NCI-H524 treated with DMSO at 0.1 percent for 48 hours (cell line): ENCODE measurements at places on chromosomes 3 and 15.

- DNase-seq = no peak
Observed at GRCh38 chr15:38683382-38684242, 119.0 kb upstream of the RASGRP1 start.

GRCh38 chr3:85725809-85726208, 767.0 kb downstream of the CADM2 start:
- DNase-seq = no peak

- DNase-seq = peak; percentile 15
Observed at GRCh38 chr15:25691544-25692430, 171.3 kb downstream of the ATP10A start.

DNA sequence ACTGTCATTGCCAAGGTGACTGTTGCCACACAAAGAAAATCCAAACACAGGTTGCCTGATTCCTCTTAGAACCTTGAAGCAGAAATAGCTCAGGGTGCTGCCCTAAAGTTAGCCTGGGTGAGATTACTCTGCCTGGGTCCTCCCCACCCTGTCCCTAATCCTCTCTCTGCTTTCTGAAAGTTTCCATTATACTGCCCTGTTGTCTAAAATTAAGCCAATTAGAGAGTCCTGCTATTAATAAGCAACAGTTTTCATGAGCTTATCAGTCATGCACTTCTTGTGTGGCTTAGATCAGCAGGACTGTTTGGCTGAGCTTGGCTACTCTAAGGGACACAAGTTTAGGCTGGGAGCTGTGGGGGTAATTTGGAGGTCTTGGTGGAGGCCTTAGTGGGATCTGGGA, 334.7 kb upstream of the LRRFIP2 start:
- no peak for DNase-seq

GRCh38 chr3:182629521-182629920, 163.8 kb upstream of the ATP11B start:
- no peak for DNase-seq

- DNase-seq = no peak
Observed at GRCh38 chr3:55107187-55107586, 179.3 kb upstream of the LRTM1 start.

DNA sequence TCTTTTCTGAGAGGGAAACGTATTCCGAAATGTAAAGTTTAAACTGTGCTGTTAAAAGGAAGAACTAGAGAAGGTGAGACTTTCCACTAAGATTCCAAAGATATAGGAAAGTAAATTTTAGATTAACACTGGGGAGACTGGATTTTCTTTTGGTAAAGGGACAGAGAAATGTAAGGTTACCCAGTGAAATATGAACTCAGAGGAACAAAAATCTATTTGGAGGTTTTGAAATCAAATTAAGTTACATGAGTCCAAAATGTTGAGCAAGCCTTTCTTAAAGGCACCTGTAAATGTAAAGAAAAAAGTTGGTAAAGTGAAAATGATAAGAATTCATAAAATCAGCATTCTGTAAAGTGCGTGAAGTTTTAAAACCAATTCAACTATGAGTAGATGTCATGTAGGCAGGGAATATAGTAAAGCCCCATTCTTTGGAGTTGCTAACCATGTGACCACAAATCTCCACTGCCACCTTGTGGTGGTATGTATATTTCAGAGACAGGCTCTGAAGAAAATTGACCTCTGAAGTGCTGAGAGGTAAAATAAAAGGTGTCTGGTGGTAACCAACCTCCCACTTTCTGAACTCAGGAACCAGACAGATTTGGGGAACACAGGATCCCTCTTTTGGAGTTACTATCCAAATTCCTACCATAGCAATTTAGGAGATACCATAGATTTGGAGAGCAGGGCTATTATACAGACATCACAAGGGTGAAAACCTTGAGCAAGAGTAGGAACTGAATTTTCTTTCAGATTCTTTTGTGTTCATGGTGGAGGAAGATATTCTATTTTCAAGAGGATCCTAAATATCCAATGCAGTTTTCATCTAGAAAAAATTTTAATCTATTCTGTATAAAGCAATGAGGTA, 215.3 kb downstream of the ROBO2 start:
- no peak for DNase-seq

DNA sequence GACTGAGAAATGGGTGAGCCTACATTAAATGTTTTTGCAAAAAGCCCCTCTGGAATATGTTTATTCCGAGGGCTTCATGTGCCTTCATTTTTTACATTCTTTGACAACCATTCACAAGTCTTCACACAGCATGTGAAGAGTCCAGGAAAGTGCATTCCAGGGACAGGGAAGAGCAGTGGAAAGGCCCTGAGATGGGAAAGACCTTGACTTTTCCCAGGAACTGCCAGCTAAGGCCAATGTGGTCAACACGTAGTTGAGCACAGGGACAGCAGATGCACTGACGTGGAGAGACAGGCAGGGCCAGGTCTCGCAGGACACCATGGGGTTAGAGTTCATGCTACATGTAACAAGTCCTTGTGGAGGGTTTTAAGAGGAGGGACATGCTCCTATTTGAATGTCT, 21.7 kb downstream of the SSR3 start:
- no peak for DNase-seq

DNA sequence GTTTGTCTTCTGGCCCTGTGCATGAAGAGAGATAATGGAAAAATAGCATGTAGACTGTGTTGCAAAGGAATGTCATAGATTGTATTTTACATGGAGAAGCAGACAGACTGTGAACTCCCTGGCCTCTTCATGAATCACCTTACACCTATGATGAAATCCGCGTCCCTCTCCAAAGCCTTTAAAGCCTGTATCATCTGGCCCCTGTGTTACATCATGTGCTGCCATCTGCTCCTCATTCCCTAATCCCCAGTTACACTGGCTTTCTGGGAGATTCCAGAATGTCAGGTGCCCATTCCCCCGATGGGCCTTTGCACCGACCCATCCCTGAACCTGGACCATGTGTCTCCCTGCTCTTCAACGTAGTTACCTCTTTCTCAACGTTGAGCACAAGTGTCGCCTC, 190.8 kb downstream of the ADAMTSL3 start:
- peak; percentile 95 for DNase-seq

DNA sequence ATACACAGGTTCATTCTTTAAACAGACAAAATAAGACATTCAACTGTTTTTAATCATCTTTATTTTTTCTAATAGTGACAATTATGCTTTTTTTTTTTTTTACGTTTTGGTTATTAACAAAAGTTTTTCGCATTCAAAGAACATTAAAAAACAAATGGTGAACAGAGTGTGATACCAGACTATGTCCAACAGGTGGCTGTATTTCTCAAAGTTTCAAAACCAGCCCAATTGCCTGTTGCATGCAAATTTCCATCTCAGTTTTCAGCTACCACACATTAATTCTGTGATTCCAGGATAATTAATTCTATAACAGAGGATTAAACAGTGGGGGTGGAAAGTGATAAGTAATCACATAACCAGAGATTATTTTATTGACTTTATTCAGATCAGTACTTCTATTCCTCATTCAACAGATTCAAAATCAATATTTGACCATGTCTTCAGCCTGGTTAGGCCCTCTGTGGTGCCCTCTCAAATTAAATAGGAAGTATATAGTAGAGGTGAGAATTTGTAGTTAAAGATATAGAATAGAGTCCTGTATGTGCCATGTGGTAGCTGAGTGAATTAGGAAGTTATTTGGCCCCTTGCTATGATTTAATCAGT, 122.2 kb upstream of the DCBLD2 start:
- no peak for DNase-seq

GRCh38 chr3:33525232-33525631, 85.0 kb upstream of the UBP1 start:
- no peak for DNase-seq

GRCh38 chr15:69479081-69479480, 26.5 kb downstream of the RPLP1 start:
- no peak for DNase-seq

GRCh38 chr3:122755491-122755890, 38.1 kb downstream of the HSPBAP1 start:
- no peak for DNase-seq

DNA sequence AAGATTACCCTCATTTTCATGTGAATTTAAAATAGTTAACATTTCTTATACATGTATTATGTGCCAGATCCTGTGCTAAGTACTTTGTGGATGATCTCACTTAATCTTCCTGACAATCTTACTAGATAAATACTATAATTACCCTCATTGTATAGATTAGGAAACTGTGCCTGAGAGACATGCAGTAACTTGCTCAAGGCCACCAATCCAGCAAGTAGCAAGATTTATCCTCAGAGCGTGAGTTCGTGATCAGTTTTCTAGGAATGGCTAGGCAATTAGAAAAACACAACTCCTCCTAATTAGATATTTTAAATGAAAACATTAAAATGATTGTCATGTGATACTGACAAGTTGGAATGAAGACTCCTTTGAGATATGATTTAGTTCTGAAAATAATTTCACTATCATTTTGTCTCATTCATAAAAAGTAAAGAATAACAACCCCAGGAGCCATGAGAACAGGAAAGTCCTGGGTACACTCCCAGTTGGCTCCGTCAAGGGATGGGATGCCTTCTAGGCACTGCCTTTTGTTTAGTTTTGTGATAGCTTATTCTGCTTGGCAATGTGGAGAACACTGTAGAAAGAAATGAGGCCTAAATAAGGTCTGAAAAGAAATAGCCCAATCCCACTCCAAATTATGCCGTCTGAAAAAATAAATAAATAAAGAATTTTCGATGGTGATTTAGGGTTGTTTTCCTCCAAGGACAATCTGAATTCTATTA, 61.3 kb downstream of the FBN1 start:
- DNase-seq = no peak

GRCh38 chr15:63917588-63918316, 84.0 kb upstream of the HERC1 start:
- DNase-seq = no peak

DNA sequence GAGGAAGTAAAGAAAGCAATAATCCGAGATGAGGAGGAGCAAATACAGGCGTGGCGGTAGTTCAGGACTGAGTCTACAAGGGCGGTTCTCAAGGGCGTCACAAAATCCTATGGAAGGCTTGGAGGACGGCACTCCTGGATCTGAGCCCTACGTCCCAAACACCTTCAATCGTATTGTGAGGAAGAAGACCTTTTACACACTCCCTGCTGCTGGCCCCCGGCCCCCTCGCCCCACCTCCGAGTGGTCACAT, 747 bp downstream of the PLD1 start:
- no peak for DNase-seq

GRCh38 chr3:31687020-31687802, 154.5 kb downstream of the STT3B start:
- no peak for DNase-seq

- no peak for DNase-seq
Observed at GRCh38 chr3:193335031-193335430, 43.5 kb downstream of the ATP13A5 start.

DNA sequence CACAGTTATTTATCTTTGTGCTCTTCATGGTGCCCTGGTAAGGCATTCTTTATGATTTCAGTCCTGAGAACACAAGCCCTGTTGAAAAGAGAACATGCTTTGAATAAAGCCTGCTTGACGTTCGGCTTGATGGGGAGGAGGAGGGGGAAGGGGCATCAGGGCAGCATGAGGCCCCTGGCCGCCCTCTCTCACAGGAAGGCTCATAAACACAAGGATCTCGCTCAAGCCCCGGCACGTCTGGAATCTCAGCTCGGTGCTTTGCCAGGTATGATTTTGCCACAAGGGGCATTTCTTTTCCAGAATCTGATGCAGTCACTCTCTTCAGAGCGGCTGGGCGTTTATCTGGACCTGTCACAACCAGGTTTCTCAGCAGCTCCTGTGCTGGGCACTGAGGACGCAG, 129.4 kb downstream of the DNAJB8 start:
- no peak for DNase-seq

DNA sequence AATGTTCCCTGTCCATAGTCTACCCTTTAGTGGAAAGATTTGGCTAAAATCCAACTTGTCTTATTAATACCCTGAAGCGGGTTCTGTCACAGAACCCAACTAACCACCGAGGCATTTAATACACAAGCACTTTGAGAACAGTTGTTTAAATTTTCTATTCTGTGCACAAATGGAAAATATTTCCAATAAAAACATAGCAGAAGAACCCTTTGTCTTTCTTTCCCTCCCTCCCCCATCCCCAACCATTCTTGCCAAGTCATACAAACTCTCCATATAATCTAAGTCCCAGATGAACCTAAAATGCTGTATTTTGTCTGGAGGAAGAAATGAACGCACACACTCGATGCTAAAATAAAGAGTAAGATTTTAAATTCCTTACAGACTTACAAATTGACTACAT, 126.9 kb upstream of the STRIT1 start:
- no peak for DNase-seq

DNA sequence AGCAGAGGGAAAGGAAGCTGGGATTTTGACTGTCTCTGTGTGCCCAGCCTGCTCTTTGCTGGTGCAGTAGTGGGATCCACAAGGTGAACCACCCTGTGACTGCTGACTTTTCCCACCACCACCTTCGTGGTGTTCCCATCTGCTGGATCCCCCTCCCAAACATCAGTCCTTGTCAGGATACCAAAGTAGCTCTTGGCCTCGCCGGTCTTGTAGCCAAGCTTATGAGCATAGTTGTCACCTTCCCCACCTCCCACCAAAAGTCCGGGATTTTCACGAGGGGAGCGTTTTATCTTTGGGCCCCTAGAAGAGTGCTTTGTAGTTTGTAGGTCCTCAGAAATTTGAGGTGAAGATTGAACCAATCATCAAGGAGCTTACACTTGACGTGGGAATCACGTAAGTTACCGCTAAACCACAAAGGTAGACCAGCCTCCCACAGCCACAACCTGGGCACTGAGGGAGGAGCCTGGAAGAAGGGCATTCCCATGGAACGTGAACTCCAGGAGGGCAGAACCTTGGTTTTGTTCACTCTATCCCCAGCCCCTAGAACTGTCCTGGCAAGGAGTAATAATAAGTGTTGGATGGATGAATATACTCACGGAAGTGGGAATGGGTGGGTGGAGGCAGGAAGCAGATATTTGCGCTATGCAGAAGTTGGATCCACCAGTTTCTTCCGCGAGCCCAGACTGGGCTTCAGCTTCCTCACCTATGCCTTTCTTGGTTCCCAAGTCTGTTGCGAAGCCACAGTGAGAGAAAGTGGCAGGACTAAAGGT, 814 bp upstream of the TEX264 start:
- DNase-seq = no peak

GRCh38 chr3:17850448-17850847, 108.0 kb upstream of the TBC1D5 start:
- no peak for DNase-seq

GRCh38 chr3:94896994-94897393, 834.1 kb downstream of the NSUN3 start:
- no peak for DNase-seq

- DNase-seq = no peak
Observed at GRCh38 chr15:64274341-64274950, 81.5 kb downstream of the CSNK1G1 start.

- DNase-seq = no peak
Observed at GRCh38 chr3:59685432-59685831, 635.6 kb upstream of the CFAP20DC start.

- DNase-seq = peak; percentile 4
Observed at GRCh38 chr3:196837819-196838420, 29.8 kb upstream of the SENP5 start.

- DNase-seq = no peak
Observed at GRCh38 chr3:39208463-39209055, 16.2 kb upstream of the XIRP1 start.

DNA sequence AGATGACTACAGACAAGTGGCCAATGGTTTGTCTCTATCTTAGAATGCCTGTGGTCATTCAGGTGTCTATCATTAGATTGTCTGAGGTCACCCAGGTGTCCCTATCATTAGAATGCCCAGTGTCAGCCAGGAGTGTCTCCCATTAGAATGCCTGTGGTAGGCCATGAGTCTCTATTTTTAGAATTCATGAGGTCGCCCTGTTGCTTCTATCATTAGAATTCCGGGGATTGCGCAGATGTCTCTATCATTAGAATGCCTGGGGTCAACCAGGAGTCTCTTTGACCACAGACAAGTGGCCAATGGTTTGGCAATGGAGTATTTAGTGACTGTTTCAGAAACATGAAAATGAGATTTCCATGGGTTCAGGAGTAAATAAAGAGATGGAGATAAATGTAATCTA, 7.6 kb downstream of the RTP2 start:
- DNase-seq = no peak
